ENCODE measurements at places on chromosomes 2 and 18.

DNA sequence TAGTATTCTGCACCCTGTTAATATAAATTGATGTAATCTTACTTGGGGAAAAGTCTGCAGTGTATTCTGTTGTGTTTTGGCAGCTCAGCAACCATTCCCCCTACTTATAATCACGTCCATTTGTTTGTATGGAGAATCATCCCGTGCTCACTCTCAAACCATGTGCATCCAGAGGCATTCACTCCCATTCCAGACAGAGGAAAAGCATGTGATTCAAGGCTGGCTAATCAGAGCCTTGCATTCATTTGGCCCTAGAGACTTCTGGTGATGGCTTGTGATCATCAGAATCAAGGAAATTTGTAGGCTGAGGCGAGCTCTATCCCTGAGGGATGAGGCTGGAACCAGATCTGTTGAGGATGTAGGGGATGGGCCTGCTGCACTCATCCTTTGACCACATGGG, 5.1 kb upstream of the WIPF1 start:
- no peak for DNase-seq

DNA sequence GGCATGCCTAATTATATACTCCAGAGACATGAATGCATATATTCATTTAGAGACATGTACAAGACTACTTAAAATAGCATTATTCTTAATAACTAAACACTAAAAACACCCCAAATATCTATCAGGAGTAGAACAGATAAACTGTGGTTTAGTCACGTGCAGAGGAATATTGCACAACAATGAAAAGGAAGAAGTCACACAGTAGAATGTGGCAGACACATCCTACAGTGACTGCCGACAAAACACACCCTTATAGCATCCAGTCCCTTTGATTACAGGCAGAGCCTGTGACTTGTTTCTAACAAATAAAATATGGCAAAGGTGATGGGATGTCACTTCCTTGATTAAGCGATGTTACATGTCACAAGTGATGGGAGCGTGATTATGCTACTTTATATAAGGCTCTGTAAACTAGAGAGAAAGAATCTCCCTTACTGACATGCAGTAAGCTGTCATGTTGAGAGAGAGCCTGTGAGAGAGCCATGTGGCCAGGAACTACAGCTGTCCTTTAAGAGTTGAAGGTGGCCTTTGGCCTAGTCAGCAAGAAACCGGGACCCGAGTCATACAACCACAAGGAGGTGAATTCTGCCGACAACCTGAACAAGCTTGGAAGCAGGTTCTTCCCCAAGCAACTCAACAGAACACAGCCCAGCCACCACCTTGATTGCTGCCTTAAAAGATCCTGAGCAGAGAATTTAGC, 39.1 kb upstream of the LGALSL start:
- no peak for DNase-seq

DNA sequence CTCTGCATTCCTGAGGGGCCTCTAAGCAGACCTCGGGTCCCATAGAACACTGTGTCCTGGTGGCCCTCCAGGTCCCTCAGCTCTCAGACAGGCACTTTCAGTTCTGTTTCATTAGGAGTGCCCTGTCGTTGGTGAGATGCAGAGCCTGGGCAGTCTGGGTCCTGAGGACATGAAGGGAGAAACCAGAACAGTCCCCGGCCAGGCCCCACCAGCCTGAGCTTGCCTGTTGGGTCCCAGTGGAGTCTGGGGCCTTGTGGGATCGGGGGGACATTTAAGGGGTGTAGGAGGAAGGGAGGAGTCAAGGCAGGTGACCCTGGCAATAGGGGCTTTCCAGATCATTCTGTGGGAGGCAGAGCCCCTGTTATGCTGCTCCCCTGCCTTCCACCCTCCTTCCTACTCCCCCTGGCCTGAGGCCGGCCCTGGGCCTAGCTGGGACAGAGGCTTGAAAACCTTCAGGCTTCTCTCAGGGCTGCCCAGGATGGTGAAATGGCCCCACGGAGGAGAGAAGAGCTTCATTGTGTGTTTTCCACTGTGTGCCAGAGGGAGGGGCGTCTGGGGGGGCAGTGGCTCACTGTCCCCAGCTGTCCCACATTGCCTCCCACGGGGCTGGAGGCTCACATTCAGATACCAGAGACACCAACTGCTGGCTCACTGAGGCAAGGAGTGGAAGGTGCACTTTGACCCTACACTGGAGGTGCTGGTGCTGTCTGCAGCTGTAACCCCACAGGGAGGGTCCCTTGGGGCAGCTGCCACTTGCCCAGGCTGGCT, 26.6 kb upstream of the CATIP start:
- DNase-seq, result no peak

- DNase-seq, result no peak
Observed at GRCh38 chr2:74227646-74228045, 29.2 kb downstream of the MTHFD2 start.

- DNase-seq, result peak; percentile 43
Observed at GRCh38 chr2:760001-760400, 82.8 kb upstream of the TMEM18 start.

DNA sequence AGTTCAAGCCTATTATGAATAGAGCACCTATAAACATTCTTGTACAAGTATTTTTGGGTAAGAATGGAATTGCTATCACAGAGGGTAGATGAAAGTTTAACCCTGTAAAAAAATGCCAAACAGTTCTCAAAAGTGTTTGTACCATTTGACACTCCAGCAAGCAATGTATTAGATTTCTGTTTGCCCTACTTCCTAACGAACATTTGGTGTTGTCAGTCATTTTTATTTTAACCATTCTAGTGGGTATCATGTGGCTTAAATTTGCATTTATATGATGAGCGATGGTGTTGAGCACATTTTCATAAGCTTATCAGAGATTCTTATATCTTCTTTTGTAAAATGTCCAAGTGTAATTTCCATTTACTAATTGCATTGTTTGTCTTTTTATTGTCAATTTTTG, 608.2 kb upstream of the ACVR2A start:
- DNase-seq, result no peak

- DNase-seq, result no peak
Observed at GRCh38 chr2:127146820-127147502, 40.0 kb upstream of the BIN1 start.

DNA sequence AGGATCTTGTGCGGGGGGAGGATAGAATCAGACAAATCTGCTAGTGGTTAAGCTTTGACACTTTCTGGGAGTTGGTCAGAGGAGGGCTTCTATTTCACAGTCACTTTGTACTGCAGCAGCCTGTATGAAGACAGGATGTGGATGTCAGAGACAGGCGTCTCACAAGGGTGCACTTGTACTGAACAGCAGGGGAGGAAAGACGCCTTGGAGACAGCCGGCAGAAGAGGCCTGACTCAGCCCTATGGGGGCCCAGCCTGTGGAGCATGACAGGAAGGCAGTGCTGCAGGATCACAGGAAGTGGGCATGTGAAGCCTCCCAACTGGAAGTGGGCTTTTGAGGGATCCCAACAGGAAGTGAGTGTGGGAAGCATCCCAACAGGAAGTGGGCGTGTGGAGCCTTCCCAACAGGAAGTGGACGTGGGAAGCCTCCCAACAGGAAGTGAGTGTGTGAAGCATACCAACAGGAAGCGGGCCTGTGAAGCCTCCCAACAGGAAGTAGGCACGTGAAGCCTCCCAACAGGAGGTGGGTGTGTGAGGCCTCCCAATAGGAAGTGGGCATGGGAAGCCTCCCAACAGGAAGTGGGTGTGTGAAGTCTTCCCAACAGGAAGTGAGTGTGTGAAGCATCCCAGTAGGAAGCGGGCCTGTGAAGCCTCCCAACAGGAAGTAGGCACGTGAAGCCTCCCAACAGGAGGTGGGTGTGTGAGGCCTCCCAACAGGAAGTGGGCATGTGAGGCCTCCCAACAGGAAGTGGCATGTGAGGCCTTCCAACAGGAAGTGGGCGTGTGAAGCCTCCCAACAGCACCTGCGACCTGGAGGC, 212.3 kb downstream of the SNTG2 start:
- no peak for DNase-seq

- no peak for DNase-seq
Observed at GRCh38 chr2:137771064-137771463, 193.2 kb upstream of the HNMT start.

DNA sequence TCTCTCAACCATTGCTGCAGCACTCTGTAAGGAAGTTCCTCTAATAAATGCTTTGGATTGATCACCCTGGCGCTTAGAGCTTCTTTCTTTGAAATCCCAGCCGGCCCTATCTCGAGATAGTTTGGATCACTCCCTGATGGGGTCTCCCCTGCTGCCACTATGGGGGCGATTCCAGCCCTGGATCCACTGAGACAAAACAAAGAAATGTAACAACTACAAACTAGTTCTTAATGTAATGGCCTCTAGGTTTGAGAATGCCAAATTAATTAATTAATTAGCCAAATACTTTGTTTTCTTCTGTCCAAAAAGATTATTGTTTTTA, 15.2 kb downstream of the SRSF7 start:
- DNase-seq, result no peak

- no peak for DNase-seq
Observed at GRCh38 chr2:101549371-101549770, 74.5 kb upstream of the RFX8 start.

GRCh38 chr2:10900216-10901109, 11.3 kb upstream of the KCNF1 start:
- DNase-seq, result no peak

DNA sequence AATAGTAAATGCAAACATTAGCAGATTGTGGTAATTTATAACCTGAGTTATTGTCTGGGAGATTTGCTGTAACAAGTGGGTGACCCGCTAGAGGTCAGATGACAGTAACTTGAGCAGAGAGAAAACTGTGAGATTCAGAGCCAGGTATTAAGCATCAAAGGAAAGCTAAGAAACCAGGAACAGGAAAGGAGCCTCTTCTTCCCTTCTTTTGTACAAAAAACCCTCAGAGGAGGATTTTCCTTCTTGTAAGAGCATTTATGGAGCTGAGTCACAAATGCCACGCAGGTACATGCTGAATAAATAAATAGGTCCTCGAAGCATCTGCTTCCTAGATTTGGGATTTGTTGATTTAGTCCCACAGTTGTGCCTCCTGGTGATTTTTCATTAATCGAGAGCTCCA, 146.5 kb downstream of the SH3BP4 start:
- peak; percentile 66 for DNase-seq

- no peak for DNase-seq
Observed at GRCh38 chr2:111053266-111053665, 67.4 kb upstream of the BCL2L11 start.

- DNase-seq, result no peak
Observed at GRCh38 chr2:32947484-32948143, 861 bp downstream of the LTBP1 start.

- DNase-seq, result no peak
Observed at GRCh38 chr2:112730216-112730615, 9.4 kb downstream of the NT5DC4 start.

DNA sequence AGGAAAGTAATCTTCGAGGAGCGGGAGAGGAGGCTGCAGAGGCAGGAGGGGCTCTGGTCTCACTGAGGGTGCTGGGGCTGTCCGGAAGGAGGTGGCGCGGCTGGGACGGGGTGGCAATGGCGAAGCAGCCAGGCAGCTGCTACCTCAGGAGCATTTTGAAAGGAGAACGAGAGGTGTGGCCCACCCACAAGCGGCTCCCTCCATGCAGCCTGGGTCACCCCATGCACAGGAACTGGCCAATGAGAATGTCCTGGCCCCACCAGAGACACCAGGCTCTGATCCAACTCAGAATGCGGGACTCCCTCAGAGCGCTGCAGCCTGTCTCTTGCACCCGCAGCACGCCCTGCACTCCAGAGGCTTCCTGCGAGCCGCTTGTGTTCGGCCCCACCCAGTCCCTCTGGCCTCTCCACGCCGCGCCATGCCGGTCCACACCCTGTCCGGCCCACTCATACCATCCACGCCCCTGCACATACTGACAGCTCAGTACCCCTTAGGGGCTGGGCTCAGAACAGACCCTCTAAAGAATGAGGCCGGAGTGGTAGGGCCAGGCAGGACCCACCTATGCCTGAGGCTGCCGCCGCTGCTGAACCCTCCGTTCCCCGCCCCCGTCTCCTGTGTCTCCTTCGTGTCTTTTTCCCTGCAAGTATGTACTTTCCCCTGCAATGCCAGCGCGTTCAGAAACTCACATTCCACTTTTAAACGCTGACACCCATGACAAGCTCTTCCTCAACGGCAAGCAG, 6.4 kb upstream of the BOK start:
- no peak for DNase-seq

- peak; percentile 2 for DNase-seq
Observed at GRCh38 chr18:3799515-3799914, 349.5 kb downstream of the TGIF1 start.

DNA sequence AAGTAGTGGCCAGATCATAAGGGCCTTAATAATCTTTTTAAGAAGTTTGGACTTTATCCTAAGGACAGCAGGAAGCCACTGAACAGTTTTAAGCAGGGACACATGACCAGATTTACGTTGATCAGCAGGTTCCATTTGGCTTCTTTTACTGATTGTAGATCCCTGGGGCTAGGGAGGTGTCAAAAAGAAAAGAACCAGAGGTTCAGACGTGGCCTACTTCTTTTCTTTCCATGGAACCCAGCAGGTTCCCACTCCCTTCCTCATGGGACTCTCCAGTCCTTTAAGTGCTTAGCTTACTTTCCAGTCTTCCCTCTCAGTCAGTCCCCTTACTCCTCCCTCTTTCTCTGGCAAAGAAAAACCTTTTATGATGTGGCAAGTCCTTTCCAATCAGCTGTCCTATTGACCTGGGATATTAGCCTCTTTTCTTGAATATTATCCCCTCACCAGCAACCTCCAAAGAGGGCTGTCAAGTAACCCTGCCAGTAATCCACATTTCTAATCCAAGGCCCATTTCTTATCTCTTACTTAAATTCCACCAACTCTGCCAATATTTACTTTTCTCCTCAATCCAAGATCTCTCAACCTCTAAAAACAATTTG, 33.5 kb downstream of the NHEJ1 start:
- DNase-seq, result no peak

GRCh38 chr2:113104054-113104611, 23.3 kb upstream of the IL1RN start:
- DNase-seq, result no peak

- DNase-seq, result no peak
Observed at GRCh38 chr2:134178138-134178877, 75.6 kb upstream of the MGAT5 start.

DNA sequence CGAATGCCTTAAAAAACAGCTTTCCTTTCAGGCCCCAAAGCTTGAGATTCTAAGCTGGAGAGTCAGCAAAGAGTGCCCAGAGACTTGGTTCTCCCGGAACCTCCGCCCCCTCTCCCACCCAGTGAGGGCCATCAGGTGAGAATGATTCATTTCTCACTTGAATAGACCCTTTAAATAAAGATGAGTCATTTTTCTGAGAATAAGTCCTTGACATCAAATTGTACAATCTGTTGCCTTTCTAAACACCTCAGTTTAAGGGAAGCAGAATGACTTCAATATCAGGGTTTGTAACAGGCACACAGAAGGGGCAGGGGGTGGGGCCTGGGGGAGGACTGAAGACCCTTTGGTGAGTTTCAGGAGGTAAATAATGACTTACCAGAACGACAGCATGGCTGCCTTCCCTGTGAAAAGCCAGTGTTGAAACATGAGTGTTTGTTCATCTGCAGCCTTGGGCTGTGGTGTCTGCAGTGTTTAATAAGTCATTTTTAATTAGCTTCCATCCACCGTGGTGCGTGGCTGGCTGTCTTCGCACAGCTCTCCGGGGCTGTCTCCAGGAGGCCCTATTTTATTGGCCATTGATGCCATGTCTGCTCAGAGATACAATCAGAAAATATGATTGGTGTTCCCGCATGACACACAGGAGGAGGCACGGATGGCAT, 134.9 kb upstream of the ZNF236 start:
- no peak for DNase-seq

All from NCI-H748 treated with DMSO at 0.1 percent for 48 hours (cell line).